ENCODE measurements at places on chromosomes 6 and 20.
A peak's percentile ranks its signal among the peaks of the same experiment; 100 is the strongest.

GRCh38 chr6:147322299-147323162, 118.3 kb downstream of the STXBP5 start:
- DNase-seq: peak; percentile 82

DNA sequence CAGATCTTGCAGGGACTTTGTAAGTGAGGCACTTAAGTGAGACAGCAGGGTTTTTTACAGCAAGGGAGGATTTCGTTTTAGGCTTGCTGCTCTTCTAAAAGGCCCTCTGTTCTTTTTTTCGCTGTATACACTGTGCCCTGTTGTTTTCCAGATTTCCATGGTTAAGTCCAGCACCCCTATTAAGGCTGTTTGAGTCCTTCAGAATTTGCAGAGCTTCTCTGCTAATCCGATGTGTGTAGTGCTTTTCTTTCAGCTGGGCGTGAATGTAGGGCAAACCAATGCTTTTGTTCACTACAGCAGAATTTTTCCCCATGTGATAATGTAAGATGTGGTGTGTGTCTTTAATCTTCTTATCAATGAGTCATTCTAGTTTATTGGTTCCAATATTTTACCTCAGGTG, 200.5 kb upstream of the RREB1 start:
- DNase-seq: no peak

DNA sequence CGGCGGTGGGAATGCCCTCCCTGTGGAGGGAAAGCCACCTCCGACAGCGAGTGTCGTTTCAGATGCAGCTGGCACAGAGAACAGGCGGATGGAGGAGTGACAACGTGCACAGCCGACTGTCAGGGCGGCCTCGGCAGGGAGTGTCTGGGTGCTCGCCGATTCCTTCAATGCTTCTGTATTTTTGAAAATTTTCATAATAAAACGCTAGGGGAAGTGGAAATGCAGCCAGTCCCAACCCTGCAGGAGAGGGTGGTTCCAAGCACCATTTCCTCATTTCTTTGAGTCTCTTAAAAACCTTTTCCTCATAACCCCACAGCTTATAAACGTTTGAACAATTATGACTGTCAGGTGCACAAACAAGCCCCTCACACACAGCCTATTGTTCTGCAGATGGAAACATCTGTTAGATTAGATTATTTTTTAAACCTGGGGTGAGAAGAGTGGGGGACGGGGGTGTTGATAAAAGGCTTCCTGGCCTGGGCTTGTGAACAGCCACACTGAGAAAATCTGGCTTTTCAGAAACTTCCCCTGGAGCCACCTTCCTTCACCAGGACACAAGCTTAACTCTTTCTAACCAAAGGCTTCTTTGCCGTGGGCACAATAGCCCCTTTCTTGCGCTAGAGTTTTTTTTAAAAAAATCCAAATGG, 228.9 kb downstream of the ANKRD60 start:
- DNase-seq: no peak

DNA sequence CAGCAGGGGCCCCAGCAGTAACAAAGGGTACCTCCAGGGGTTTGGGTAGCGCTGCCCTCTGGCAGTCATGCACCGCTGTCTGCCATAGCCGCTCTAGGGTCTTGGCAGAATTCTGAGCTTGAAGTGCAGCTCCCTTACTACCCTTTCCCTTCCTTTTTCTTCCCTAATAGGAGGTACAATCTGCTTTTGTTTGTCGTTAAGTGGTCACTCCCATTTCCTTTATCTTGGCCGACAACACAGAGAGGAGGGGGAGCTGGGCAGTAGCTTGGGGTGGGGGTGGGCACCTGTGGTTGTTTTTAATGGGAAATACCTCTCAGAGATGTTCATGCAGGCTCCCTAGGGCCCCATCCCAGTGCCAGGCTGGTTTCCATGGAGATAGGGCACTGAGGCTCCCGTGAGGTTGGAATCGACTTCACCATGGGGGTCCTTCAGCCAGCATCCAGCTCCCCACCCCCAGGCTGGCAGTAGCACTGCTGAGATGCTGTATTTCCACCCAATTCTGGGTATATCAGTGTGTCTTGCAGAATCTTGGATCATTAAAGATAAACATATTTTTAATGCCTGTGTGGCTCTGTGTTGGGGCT, 18.6 kb downstream of the CCDC167 start:
- no peak for DNase-seq

GRCh38 chr20:51131811-51132210, 108.9 kb upstream of the KCNG1 start:
- DNase-seq: no peak

- DNase-seq: no peak
Observed at GRCh38 chr6:20159781-20160540, 52.3 kb downstream of the MBOAT1 start.

DNA sequence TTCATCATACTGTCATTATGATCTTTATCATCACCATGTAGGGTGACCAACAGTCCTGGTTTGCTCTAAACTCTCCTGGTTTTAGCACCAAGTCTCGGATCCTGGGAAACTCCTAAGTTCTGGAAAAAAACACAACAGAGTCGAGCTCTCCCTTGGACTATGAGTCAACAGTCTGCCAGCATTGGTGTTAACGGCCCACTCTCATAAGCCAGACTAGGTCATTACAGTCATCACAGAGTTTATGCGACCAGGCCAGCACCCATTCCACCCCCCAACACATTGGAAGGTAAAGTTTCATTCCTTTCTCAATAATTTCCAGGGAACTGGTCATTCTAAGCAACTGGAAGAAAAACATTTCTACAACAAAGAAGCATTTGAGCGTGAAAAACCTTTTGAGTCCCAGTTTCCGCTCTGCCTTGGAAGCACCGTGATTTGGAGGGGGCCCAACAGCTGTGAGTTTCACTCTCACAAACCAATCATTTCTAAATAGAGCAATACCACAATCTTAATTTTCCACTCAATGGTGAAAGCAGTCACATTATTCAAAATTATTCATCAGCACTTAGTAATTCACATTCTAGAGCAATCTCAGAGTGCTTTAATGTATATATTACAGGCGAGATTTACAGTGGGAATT, 445.0 kb downstream of the CDH26 start:
- DNase-seq: peak; percentile 59

GRCh38 chr6:85920782-85921181, 278.1 kb upstream of the SYNCRIP start:
- DNase-seq: no peak

GRCh38 chr6:108578595-108579327, 18.0 kb downstream of the FOXO3 start:
- DNase-seq: no peak

GRCh38 chr20:1676650-1677049, 19.1 kb upstream of the SIRPG start:
- no peak for DNase-seq

DNA sequence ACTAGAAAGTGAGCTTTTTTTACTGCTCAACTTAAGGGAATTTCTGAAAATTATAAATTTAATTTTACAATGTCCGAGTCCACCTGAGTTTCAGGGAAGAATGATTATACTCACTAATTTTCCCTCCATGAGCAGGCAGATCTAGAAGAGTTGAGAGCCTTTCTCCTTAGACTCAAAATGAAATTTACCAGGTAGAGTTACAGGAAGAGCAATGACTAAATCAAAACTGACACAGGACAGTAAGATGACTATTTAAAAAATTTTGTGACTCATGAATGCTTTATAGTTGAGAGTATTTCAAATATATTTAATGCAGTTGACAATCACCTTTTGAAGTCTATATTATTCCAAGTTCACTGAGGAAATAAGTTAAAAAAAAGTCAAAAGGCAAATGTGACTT, 198.1 kb upstream of the NRSN1 start:
- peak; percentile 31 for DNase-seq

- peak; percentile 59 for DNase-seq
Observed at GRCh38 chr20:38165089-38165965, at the start of gene TGM2. TSS of gene TGM2 (minus strand) at chr20:38165270. CDS start at chr20:38165198, 72 bp downstream.

DNA sequence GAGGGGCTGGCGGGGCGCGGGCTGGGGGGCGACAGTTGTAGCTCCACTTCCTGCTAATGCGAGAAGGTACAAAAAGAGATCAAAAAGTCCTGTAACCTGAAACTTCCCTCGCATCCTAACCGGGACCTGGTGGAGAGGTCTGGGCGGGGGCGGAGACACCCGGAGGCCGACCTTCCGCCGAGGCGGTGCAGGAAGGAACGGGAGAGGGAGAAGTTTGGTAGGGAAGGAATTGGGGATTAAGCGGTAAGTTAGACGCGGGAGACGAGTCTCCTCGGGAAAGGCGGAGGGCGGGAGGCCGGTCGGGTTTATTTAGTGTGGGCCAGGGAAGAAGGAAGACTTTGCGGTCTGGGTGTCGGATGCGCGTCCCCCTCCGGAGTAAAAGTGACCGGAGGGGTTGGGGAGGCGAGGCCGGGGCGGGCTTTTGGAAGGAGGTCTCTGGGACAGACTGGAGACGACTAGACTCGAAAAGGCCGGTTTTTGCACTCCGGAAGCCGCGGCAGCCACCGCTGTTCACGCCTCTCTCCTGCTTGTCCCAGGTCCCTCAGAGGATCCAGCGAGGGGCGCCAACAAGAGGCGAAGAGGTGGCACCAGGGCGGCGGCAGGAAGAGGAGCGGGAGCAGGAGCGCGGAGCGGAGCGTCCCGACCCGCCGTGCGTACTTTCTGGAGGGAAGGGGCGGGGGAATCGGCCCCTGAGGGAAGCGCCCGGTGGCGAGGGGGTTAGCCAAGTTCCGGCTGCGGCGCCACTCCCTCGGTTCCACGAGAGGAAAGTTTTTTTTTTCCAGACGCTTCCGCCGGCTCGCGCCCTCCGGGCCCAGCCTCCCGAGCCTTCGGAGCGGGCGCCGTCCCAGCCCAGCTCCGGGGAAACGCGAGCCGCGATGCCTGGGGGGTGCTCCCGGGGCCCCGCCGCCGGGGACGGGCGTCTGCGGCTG, 734 bp downstream of the TPBG start:
- DNase-seq: peak; percentile 22

- no peak for DNase-seq
Observed at GRCh38 chr20:35981969-35982368, 13.6 kb downstream of the CNBD2 start.

DNA sequence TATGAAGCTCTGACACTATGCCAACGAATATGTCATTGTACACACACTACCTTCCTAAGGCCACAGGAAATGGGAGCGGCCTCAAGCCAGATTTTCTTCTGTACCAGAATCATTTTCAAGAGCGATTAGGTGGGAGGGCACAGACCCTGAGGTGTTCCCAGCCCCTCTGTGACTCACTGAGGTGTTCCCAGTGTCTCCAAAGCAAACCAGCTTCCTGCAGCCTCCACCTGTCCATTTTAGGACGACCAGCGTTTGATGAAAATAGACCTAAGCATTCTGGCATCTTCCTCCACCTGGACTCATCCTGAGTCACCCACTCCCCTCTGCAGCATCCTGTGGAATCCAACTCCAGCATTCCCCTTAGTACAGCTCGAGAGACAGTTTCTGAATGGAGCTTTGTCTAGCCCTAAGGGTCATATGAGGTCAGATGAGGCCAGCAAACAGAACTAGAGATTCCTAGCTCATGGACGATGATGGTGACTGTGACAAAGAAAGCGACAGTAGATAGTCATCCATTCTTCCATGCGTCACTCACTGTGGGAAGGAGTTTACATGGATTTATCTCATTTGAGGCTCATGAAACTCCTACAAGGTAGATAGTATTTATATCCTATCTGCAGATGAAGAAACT, 203.4 kb downstream of the PTPRT start:
- DNase-seq: no peak

GRCh38 chr6:163793011-163793983, 378.8 kb downstream of the QKI start:
- peak; percentile 63 for DNase-seq

- DNase-seq: no peak
Observed at GRCh38 chr6:166767230-166767629, 140.2 kb upstream of the RPS6KA2 start.

DNA sequence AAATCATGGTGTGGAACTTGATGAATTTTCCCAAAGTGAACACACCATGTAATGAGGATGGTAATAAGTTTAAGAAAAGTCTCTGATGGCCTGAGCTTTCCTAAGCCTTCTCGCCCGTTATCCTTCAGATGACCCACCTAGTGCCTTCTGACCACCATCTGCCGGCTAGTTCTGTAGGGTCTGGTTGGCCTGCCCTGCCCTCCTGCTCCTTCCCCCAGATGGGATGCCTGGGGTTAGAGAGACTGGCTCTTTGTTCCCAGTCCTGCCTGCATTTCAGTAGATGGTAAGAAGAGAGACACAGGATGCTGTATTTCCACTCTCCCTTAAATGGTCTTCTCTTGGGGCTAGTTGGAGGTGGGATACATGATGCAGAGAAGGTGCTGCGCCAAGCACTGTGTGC, 43.0 kb downstream of the TIAM2 start:
- no peak for DNase-seq

GRCh38 chr6:41275489-41275888, 11.0 kb downstream of the TREM1 start:
- DNase-seq: no peak

- no peak for DNase-seq
Observed at GRCh38 chr6:83613378-83613777, 95.5 kb downstream of the SNAP91 start.

- DNase-seq: no peak
Observed at GRCh38 chr6:13573669-13574110, 711 bp upstream of the SIRT5 start.

DNA sequence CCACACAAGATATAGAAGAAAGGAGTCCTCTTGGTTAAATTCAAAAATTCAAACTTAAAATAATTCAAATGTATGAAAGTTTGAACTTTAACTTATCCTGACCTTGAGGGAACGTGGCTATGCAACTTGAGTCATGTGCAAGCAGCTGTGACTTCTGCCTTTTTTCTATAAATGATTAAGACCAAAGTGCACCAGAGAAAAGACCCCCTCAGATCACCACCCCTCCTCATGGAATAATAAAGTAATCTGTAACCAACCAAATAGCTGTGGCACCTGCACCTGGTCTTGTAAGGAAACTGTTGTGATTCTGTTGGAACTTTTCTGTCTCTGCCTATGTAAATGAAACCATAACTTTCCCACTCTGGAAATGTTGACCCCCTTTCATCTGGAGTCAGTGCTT, 141.1 kb upstream of the GGTLC1 start:
- DNase-seq: no peak

DNA sequence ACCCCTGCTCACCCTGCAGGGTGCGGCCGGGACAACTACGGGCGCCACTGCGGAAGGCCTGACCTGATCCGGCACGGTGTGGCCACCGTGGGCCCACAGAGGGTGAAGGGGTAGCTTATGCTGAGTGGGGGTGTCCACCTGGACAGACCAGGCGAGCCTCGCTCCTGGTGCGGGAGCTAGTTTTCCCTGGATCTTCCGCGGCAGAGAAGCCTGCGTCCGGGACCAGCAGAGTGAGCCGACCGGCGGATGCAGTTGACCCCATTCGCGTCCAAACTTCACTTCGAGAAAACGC, 38.2 kb downstream of the NCR2 start:
- DNase-seq: no peak

DNA sequence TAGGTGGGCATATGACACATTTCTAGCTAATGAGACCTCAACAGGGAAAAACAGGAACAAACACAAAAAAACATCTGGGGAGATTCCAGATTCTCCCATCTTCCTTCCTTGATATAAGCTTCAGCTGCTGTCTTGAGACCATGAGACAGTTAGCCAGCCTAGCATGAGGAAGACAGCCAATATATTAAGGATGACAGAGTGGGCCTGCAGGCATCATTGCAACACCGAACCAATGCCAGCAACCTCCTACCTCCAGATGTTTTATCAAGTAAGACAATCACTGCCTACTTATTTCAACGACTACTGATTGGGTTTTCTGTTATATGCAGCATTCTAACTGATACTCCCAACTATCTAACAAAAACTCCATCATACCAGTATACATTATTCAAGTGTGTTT, 119.0 kb downstream of the ISM1 start:
- DNase-seq: no peak

GRCh38 chr6:85078058-85078457, 313.7 kb upstream of the TBX18 start:
- DNase-seq: no peak

All from activated CD4-positive, alpha-beta T cell treated with anti-CD3 and anti-CD28 coated beads, Interleukin-10, Interleukin-2, amounts not matched to agents 100 ng/mL and 50 ng/mL, durations not matched to agents 16 hours and 8 hours (primary cell).